ENCODE measurements at places on chromosomes 4 and X.

DNA sequence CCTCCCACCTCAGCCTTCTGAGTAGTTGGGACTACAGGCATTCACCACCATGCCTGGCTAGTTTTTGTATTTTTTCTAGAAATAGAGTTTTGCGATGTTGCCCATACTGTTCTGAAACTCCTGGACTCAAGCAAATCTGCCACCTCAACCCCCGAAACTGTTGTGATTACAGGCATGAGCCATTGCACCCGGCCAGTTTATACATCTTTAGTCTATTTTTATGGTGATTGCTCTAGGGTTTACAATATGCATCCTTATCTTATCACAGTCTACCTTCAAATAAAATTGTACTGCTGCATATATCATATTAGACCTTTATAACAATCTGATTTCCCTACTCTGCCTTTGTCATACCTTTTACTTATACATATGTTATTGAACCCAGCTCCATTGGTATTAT, 56.9 kb downstream of the SOWAHB start:
- DNase-seq = no peak

- no peak for DNase-seq
Observed at GRCh38 chrX:7596822-7597221, 246.1 kb upstream of the VCX start.

GRCh38 chr4:144178414-144178813, 37.9 kb upstream of the GYPA start:
- DNase-seq = no peak

GRCh38 chr4:147398556-147398955, 82.3 kb upstream of the EDNRA start:
- DNase-seq = no peak

DNA sequence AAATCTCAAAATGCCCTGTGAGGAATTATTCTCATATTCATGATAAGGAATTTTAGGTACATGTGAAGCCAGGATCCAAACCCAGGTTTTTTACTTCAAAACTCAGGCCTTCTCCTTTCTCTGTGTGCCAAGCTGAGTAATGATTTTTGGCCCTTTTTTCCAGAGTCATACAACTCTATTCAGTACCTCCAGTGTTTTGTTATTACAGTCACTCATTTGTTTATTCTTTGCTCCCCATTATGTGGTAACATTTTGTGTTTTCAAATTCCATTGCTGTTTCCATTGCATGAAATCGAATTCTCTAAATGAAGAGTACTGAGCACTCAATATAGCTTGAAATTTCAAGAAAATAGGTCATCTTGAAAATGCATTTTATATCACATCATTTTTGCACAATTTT, 315.4 kb downstream of the NR3C2 start:
- DNase-seq = no peak

- DNase-seq = no peak
Observed at GRCh38 chr4:159077702-159078495, 25.0 kb upstream of the RAPGEF2 start.

GRCh38 chrX:49060914-49061313, 2.1 kb downstream of the CCDC120 start:
- no peak for DNase-seq

GRCh38 chrX:51024106-51024696, 113.7 kb downstream of the BMP15 start:
- no peak for DNase-seq

DNA sequence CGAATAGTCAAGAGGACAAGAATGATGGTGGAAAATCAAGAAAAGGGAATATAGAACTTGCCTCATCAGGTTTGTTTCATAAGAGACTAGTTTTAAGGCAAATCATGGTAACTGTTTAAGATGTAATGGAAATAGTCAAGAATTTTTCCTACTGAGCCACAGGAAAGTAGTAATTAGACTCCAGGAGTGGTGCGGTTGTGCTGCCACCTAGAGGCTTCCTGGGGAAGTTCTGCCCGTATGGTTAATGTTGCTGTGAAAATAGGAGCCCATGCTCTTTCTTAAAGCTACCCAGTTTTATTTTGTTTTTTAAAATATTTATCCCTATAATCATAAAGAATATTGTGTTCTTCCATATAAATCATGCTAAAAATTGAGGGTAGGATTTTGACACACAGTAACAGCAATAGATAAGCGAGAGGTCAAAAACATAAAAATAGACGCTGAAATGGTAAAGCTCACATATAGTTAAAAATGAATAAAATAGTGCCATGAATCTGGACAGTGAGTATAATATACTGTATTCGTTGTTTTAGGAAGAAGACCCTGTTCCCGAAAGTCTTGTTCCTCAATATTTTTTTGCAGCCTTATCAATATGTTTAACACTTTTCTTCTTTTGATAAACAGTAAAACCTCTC, 87.0 kb downstream of the PHOX2B start:
- DNase-seq = peak; percentile 14

DNA sequence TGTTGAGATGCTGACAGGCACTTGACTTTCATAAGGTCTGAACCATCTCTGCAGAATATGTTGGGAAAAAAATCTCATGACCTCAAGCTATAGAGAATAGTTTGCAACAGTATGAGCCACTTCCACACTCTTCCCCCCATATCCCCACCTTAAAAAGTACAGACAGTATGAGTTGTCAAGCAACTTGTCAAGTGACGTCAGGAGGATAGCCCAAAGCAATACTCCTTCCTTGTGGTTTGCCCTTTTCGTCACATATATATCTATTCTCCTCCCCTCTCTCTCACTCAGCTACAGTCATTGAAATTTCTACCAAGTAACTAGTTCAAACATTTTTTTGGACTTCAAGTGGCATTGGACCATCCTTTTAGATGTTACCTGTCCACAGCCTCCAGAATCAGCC, 67.7 kb downstream of the MCF2 start:
- no peak for DNase-seq

DNA sequence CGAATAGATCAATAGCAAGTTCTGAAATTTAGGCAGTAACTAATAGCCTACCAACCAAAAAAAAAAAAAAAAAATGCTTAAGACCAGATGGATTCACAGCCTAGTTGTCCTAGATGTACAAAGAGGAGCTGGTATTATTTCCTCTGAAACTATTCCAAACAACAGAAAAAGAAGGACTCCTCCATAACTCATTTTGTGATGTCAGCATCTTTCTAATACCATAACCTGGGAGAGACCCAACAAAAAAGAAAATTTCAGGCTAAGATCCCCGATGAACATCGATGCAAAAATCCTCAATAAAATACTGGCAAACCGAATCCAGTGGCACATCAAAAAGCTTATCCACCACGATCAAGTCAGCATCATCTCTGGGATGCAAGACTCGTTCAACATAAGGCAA, 1557.9 kb downstream of the C4orf33 start:
- DNase-seq = no peak

DNA sequence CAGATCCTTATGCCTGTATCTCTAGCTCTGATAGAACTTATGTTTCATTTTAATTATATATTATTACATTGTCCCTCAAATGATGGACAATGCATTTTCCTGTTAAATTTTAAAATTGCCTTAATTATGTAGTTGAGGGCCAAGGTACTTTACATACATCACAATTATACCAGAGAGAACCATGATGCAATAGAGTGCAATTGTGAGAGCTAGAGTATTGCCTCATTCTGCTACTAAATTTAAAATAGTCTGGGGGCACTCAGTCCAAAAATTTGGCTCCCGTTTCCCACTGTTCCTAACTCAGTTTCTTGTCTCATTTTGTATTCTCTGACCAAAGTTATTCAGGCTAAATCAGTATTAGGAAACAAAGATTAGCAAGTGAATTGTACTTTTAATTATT, 378.5 kb upstream of the ZFP42 start:
- no peak for DNase-seq

DNA sequence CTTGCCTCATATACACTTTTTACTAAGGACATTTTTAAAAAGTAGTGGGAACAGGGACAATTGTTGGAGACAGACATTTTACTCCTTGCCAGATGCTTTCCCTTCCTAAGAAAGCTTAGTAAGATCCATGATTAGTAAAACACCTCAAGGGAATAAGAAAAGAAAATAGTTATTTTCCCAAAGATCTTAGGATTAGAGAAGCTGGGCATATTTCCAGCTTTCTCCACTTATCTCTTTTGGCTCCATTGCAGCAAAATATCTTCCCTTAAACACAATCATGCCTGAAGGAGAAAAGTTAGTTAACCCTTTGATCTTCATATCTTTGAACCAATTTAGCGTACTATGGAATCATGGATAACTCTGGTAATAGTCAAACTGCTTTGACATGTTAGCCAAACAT, 257.9 kb downstream of the PCDH18 start:
- no peak for DNase-seq

GRCh38 chrX:38112566-38112965, 106.2 kb downstream of the SYTL5 start:
- no peak for DNase-seq

- DNase-seq = no peak
Observed at GRCh38 chrX:106933538-106933961, 13.3 kb downstream of the CLDN2 start.

GRCh38 chr4:57442241-57442640, 332.1 kb upstream of the IGFBP7 start:
- no peak for DNase-seq

DNA sequence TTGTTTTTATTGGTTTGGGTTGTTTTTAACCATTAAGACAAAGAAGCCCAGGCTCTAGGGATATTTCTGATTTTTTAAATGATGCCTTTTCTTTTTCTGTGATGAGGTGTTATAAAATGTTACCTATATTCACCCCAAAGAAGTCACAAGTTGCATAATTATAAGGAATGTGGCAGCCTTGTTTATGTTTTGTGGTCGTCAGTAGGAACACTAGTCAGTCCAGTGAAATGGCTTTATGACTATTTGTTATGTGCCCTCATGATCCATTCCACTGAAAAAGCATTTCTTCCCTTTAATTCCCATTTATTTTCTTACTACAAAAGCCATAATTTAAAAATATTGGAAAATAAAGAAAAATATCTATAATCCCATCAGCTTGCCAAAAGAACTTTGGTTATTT, 34.4 kb downstream of the CC2D2A start:
- DNase-seq = no peak

- DNase-seq = no peak
Observed at GRCh38 chrX:123860983-123861382, 1.1 kb downstream of the XIAP start.

- no peak for DNase-seq
Observed at GRCh38 chr4:162685410-162685809, 481.3 kb downstream of the NAF1 start.

DNA sequence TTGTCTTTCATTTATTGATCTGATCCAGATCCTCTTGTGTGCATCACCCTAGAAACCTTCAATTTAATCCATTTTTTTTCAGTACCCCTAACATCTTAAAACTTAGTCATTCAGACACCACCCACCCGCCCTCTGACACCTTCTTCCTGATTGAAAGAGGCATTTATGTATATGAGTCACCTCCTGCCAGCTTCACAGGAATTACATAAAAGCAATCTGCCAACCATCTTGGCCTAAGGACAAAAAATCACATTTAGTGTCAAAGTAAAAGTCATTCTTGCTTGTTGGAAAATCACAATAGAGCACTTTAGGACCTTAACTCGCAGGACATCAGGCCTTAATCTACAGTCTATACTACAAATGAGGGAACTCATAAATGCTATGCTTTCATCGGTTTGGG, 52.1 kb downstream of the NDST3 start:
- DNase-seq = peak; percentile 15

- DNase-seq = no peak
Observed at GRCh38 chr4:84484236-84484635, 14.9 kb downstream of the NKX6-1 start.

DNA sequence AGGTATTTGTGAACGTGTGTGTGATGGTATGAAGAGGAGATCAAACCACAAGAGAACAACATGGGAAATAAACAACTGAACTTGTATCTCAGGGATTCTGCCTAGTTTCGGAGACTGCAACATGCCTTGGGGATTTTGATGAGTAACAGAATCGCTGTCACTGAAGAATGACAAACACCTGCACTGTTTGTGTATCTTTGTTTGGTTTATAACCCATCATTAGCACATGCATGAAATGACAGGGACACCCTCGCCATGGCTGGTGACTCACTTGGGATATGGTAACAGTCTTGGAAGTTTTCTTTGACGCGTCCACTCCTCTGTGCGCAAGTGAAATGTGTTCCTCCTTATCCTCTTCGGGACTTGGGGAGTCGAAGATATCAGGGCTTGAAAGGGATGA, 30.3 kb upstream of the MAP3K15 start:
- DNase-seq = no peak

DNA sequence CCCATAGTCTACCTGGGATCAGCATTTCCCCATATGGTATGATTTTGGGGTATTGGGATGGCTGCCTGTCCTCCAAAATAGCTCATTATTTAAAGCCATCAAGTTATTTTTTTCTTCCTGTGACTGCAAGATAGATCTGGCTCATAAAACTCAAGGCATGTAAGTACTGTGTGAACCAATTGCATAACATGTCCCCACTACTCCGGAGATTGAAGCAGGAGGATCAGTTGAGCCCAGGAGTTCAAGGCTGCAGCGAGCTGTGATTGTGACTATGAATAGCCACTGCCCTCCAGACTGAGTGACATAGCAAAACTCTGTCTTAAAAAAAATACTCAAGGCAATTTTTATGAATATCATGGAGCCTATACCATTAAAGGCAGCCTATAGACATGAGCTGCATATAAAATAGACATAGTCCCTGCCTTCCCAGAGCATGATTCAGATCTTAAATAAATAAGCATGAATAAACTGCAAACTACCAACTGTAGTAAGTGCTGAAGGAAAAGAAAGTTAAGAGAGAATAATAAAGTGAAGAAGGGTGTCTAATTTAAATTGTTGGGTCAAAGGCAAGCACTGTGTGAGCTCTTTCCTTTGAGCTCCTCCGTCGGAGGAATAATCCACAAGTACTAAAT, 16.9 kb upstream of the MMAA start:
- DNase-seq = no peak

GRCh38 chrX:150766351-150767044, 73.3 kb downstream of the MTMR1 start:
- no peak for DNase-seq

DNA sequence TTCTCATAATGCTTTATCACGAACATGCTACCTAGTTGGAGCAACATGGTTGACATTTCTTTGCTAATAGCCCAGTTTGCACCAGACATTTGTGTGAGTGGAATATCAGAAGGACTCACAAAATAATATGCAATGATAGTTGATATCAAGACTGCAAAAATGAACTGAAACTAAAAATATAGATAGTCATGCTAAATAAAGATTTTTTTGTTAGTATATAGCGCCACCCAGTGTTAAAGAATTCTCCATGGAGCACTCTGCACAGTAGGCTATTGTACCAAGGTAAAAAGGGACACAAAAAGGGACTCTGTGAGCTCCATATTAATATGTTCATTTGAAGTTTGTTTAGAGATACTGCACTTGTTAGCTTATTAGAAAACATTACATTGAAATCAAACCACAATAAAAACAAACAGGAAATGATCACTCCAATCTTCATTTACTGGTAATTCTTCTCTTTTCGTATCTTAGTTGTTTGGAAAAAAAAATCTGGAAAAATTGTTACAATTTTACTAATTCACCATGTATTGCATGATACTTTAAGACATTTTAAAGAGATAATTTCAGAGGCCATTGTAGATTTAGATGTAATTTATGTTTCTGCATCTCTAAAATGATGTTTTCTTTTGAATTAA, 1509.6 kb downstream of the ADGRL3 start:
- peak; percentile 1 for DNase-seq

- DNase-seq = no peak
Observed at GRCh38 chr4:139007640-139008039, 7.9 kb upstream of the NOCT start.

- no peak for DNase-seq
Observed at GRCh38 chr4:139559687-139560086, 3.7 kb upstream of the SETD7 start.

Data from nucleus accumbens (tissue), 56 donors.